ENCODE measurements at places on chromosomes 11 and 22.

GRCh38 chr11:67167091-67167490 lies 48.0 kb downstream of the KDM2A start:
- DNase-seq, result no peak

DNA sequence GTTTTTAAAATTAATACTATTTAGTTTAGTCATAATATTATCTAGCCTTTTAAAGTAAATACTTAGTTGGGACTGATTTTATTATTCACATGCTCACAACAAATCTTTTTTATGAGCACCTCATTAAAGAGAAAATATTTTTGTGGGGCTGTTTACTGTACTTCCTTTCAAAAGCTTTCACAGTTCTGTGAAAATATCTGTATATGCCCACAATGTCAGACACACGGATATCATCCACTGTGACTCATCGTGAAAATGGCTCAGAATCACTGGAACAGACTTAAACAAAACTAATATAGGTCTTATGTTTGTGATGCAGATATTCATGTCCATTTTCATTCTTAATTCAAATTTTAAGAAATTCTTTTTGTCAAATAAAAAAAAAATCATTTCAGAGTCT lies 305.2 kb downstream of the RAB38 start:
- DNase-seq, result no peak

DNA sequence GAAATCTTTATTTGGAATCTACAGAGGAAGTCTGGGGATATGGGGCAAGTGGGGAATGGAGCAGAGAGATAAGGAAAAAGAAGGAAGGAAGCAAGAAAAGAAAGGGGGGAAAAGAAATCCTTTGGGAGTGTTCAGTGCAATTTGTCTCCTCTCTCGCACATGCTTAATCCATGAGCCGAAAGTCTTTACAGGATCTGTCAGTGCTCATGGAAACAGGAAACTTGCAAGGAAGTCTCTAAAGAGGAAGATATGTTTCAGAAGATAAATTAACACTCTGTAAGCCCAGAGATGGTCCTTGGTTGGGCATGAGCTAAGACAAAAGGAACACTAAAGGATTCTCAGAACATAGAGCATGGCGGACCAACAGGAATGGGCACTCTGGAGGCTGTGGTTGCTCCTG lies 47.9 kb upstream of the FLI1 start:
- no peak for DNase-seq

- no peak for DNase-seq
Measured at GRCh38 chr11:62669420-62670161, 1.9 kb upstream of the UQCC3 start.

GRCh38 chr11:3002871-3003270 lies 10.7 kb upstream of the NAP1L4 start:
- no peak for DNase-seq

- DNase-seq, result no peak
Measured at GRCh38 chr11:31812383-31813381, 1.6 kb upstream of the PAX6 start.

DNA sequence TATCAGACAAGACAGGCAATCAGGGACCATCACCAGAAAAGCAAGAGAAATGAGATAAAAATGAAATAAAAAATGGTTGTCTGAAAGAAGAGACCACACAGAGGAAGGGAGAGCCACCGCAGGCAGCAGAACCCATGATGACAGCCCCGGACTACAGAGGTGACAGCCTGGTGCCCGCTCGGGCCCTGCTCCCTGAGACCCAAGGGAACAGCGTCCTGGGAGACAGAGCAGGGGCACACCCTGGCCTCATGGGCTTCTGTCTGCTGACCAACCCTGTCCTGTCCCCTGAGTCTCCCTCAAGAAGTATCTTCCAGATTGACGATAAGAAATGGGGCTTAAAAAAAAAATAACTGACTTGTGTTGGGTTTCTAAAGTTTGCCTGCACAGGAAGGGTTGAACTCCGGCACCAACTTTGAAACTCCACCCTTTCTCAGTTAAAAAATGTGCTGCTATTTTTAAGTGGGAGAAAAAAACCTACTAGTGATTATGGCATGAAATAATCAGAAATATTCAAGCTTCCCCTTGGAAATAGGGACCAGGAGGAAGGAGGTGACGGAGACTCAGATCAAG lies 70.1 kb upstream of the TTLL12 start:
- DNase-seq, result no peak

GRCh38 chr11:22779850-22780249 lies 49.8 kb downstream of the SVIP start:
- no peak for DNase-seq

DNA sequence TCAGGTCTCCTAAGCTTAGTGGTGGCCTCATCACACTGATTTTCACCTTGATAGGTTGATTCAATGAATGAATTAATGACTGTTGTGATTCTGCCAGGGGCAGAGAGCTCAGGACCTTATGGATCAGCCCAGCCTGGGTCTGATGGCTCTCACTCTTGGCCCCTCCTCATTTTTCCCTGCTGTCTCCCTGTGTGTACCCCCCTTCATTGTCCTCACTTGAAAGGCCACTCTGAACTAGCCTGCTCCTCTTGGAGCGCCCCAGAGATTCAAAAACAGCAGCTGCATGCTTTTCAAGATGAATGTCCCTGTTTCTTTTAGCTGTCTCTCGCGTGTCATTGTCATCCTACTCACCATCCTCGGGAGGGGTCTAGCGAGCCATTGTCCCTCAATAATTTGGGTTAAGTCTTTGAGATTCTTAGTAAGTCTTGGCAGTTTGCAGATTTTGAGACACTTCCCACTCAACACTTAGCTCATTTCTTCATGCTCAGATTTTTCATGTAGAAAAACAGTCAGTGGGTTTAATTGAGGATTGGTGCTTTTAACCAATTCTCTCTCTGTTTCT lies 42.5 kb upstream of the MICAL2 start:
- DNase-seq, result no peak

DNA sequence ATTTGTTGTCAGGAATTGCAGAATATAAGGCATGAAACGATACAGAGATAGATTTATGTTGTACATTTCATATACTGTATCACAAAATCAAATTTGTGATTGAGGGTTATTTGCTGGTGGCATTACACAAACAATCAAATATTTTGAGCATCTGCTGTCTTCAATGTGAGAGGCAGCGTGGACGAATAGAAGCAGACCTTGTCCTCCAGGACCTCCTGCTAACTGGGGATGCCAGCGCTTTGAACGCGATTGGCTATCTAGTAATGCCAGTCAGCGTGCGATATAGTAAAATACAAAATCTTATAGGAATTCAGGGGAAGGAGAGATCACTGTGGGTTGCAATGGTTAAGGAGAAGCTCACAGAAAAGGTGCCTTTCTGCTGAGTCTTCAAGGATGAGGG lies 631 bp upstream of the SNX19 start:
- no peak for DNase-seq

GRCh38 chr11:70270877-70271648 lies 573 bp downstream of the PPFIA1 start:
- DNase-seq, result peak; percentile 28

- no peak for DNase-seq
Measured at GRCh38 chr11:11456866-11457265, 103.8 kb upstream of the CSNK2A3 start.

All from activated CD8-positive, alpha-beta memory T cell treated with anti-CD3 and anti-CD28 coated beads for 1 hour (primary cell).